HepG2 (cell line): ENCODE measurements at places on chromosomes 4 and X. TPM values are rescaled to one million over a fixed set of nuclear protein-coding genes. Genes with fewer than 3 reads are reported as not detected.

MAGEA4 gene
- not detected in 2 replicates for total RNA-seq

DNA sequence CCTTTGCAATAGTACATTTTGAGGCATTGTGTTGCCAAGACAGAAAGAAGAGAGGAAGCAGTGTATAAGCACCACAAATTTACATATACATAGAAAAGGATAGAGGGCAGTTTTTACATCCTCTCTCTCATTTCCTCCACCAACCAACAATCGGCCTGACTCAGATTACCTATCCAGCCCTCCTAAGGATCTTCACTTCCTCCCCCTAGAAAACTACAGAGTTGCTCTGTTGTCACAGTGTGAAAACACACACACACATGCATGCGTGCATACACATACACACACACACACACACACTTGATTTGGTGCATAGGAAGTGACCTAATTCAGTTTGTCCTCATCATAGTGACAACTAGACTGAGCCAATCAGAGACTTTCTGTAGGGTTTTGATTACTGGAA is 98.8 kb upstream of the SPRY1 start:
- DNase-seq: no peak

GRCh38 chr4:100347241-100347640 is 157.0 kb upstream of the DDIT4L start:
- no peak for DNase-seq

GRCh38 chr4:152436384-152436783 is 99.5 kb downstream of the FBXW7 start:
- no peak for DNase-seq
